Hair follicular keratinocyte (primary cell): ENCODE measurements at places on chromosomes 16 and 17. TPM values are rescaled to one million over a fixed set of nuclear protein-coding genes. Genes with fewer than 3 reads are reported as not detected.

The KREMEN2 gene
- total RNA-seq, result 11.7 and 22.4 TPM in 2 replicates

The CD300E gene
- total RNA-seq, result not detected in 2 replicates

The TBC1D3I gene
- total RNA-seq, result 0.08 TPM in 1 of 2 replicates, not detected in the other

The KRTAP9-4 gene
- not detected in 2 replicates for total RNA-seq

The ASGR2 gene
- total RNA-seq, result not detected in 2 replicates

The CCP110 gene
- 4.4 and 7.9 TPM in 2 replicates for total RNA-seq

The TBX2 gene
- total RNA-seq, result 0.31 and 0.38 TPM in 2 replicates

The ERBB2 gene
- total RNA-seq, result 26.7 and 27.6 TPM in 2 replicates

The MPP2 gene
- total RNA-seq, result 0.31 and 0.61 TPM in 2 replicates

The AXIN2 gene
- total RNA-seq, result 0.23 TPM in 1 of 2 replicates, not detected in the other

The METTL23 gene
- 24.5 and 34.8 TPM in 2 replicates for total RNA-seq

The SKAP1 gene
- not detected in 2 replicates for total RNA-seq

The CLEC18B gene
- total RNA-seq, result 1.2 and 2.1 TPM in 2 replicates

The ZG16B gene
- 0.23 and 0.31 TPM in 2 replicates for total RNA-seq

The NXPH3 gene
- 0.08 and 0.38 TPM in 2 replicates for total RNA-seq

The HES7 gene
- 0.80 and 1.2 TPM in 2 replicates for total RNA-seq

The KRT40 gene
- total RNA-seq, result not detected in 2 replicates

The SULT1A4 gene
- total RNA-seq, result 0.76 and 2.0 TPM in 2 replicates

The NUPR1 gene
- total RNA-seq, result 20.5 and 35.1 TPM in 2 replicates

The CBX1 gene
- 47.1 and 66.8 TPM in 2 replicates for total RNA-seq

The OTOA gene
- total RNA-seq, result not detected in 2 replicates
